ENCODE measurements at places on chromosomes 13 and 19.

GRCh38 chr13:73058736-73059459 lies at the start of gene KLF5:
Gene KLF5, plus strand, starts transcription at chr13:73059005. Its CDS starts 323 bp downstream, at chr13:73059328.
- DNase-seq: peak; percentile 89

DNA sequence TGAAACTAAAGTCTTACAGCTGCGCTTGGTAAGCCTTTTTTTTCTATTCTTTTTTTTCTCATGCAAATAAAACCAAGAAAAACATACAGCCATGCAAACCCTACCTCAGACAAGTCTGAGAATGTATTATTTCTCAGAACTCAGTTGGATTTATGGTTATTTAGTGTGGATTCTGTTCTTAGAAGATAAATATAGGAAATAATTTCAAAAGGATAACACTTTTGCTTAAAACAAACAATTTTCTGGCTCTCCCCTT lies 40.7 kb upstream of the TNFSF11 start:
- DNase-seq: no peak

DNA sequence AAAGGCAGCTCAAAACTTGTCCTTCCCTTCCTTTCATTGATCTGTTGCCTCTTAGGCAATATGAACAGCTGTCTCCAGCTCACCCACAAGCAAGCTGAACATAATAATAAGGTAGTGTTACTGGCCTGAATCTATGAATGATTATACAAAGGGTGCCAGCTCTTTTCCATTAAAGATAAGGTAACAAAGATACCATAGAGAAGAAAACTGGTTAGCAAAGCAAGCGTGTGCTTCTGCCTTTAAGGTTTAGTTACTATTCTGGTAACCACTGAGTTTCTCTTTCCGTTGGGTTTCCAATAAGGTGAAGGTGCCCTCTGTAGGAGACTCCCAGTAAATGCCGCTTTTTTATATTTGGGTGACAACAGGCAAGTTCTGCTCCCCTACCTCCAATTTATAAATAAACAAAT lies 12.1 kb upstream of the DACH1 start:
- DNase-seq: peak; percentile 52

- DNase-seq: no peak
Measured at GRCh38 chr19:58088521-58089052, 9.4 kb downstream of the ZSCAN18 start.
